GM04503 (cell line): ENCODE measurements at places on chromosomes 2 and 18.

DNA sequence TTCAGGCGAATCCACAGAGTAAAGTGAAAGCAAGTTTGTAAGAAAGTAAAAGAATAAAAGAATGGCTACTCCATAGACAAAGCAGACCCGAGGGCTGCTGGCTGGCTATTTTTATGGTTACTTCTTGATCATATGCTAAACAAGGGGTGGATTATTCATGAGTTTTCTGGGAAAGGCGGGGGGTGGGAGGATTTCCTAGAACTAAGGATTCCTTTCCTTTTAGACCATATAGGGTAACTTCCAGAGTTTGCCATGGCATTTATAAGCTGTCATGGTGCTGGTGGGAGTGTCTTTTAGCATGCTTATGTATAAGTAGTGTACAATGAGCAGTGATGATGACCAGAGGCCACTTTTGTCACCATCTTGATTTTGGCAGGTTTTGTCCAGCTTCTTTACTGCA is 59.8 kb downstream of the SLC4A3 start:
- DNase-seq = no peak

DNA sequence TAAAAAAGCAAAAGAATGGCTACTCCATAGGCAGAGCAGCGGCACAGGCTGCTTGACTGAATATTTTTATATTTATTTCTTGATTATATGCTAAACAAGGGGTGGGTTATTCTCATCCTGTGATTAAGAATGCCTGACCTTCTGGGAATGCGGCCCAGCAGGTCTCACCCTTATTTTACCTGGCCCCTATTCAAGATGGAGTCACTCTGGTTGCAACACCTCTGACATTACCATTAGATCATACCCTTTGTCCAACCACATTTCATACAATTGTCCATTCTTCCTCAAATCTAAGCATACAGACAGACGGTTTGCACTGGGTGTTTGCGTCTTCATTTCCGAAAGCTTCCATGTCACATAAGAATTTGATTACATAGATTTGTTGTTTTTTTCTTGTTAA is 168.2 kb downstream of the GALNT1 start:
- DNase-seq = no peak

- DNase-seq = no peak
Observed at GRCh38 chr2:951224-952006, 766 bp downstream of the SNTG2 start.

GRCh38 chr2:2325516-2325915 is 5.6 kb downstream of the MYT1L start:
- DNase-seq = no peak

- DNase-seq = no peak
Observed at GRCh38 chr2:54801352-54801751, 77.9 kb downstream of the EML6 start.

DNA sequence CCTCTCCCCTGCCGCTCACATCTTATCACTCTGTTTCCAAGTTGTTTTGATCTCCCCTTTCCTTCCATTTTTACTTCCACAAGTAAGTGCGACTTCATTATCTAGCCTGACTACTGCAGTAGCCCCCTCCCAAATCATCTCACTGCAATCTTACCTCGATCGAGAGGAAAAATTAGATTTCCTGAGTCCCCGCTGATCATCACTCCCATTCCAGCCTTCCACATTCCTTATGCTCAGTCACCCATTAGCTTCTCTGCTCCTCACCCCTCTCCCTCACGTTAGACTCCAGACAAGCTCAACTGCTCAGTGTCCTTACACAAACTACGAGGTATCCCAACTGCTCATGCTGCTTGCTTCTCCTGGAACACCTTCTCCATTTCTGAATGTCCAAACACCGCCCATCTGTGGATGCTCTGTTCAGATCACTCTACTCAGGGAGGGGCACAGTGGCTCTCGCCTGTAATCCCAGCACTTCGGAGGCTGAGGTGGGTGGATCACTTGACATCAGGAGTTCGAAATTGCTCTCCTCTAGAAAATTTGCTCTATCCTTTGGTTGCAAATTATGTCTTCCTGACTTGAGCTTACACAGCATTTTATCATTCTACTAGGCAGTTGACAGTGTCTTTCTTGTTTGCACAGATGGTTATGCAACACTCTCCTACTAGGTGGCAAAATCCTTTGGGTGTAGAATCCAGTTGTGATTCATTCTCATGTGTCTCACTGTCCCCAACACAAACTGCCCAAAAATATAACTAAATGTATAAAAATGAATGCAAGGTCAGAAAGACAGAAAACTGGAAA is 96.5 kb downstream of the INO80D start:
- DNase-seq = no peak

GRCh38 chr2:159179096-159179495 is 107.4 kb downstream of the WDSUB1 start:
- no peak for DNase-seq

DNA sequence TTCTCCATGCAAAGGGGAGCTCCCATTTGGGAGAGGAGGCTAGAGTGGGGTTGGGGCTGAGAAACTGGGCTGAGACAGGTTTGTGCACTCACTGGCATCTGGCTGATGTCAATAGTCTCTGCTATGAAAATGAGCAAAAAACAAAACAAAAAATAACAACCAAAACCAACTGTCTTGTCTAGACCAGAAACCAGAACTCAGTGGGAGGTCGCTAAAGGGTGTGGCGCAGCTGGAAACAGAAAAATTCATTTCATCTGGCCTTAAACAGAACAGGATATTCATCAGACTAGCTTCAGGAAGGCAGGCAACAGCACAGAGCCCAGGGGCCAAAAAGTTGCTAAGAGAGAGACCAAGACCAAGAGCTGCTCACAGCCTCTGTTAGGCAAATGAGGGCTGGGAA is 126.1 kb downstream of the THNSL2 start:
- no peak for DNase-seq

GRCh38 chr2:200177971-200178911 is 128.3 kb upstream of the SPATS2L start:
- DNase-seq = peak; percentile 17

- DNase-seq = peak; percentile 22
Observed at GRCh38 chr2:174335988-174336500, 1.3 kb downstream of the SP9 start.

DNA sequence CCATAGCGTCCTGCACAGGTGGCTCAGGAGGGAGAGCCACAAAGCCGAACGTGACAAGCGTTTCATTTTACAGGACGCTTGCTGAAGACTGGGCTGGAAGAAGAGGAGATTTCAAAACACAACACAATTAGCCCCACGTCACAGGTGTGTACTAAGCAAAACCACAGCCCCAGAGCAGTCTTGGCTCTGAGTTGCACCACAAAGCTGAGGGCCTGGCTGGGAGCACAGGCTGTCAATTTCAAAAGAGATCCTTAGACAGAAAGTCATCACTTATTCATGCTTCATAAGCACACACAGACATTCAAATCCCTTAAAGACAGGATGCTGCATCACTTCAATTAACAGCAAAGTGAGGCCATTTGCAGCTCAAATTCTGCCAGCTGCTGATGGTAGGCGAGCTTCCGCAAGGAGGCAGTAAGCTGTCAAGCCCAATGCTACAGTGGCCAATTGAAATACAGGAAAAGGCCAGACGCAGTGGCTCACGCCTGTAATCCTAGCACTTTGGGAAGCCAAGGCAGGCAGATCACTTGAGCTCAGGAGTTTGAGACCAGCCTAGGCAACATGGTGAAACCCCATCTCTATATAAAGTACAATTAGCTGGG is 79.6 kb downstream of the SKA1 start:
- DNase-seq = no peak

GRCh38 chr2:238290091-238290509 is 1.7 kb upstream of the PER2 start:
- no peak for DNase-seq

GRCh38 chr2:60424233-60424632 is 129.2 kb downstream of the BCL11A start:
- DNase-seq = no peak

DNA sequence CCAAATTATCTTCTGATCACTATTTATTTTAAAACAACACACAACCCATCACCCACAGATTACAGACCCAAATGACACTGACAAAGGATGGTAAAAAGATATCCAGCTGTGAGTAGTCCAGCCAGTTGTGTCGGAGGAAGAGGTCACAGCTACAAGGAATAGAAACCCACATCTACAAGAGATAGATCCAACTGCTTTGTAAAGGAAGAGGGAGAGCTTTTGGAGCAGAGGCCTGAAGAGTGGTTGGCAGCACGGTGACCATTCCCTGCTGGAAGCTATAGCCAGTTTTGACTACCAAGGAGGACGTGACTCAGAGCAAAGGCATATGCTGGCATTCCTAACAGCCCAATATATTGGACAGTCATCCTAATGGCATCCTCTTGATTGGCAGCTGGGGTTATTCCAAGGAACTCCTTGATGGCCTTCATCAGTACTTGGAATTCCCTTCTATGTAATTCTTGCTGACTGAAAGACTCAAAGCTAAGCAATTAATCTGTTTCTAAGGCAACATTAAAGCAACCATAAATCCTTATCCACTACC is 17.1 kb downstream of the SLC8A1 start:
- DNase-seq = peak; percentile 97

- no peak for DNase-seq
Observed at GRCh38 chr2:59655809-59656208, 897.6 kb downstream of the BCL11A start.

DNA sequence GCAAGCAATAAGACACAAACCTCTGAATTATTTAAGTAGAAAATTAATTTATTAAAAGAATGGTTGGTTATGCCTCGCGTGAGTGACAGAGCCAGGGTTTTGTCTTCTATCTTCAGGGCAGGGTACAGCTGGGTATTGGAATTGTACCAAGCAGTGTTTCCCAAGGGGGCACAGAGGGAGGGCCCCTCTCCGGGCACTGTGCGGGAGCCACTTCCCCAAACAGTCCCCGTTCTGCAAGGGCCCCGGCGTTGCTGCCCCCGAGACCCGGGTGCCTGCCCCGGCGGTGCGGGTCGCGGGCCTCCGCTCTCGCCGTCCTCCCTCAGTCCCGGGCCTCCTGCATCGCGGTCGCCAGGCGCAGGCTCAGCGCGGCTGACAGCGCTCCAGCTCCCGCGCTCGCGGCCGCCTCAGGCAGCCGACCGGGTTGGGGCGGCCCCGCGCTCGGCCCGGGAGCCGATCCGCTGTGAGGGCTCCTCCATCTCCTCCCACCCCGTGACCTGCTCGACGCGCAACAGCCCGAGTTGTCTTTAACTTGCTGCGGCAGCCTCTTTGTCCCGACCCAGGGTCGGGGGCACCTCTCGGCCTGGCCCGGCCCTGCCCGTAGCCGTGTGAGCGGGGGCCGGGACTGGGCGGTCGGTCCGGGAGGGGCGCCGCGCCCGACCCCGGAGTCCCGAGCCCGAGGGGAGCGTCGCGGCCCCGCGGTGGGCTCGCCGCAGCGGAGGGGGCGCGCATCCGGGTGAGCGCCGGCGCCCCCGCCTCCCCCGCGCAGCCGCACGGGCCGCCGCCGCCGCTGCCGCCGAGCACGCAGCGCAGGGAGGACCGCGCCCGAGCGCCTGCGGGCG is 620 bp upstream of the GALNT1 start:
- no peak for DNase-seq

- DNase-seq = no peak
Observed at GRCh38 chr2:191533693-191534180, 144.2 kb upstream of the NABP1 start.

DNA sequence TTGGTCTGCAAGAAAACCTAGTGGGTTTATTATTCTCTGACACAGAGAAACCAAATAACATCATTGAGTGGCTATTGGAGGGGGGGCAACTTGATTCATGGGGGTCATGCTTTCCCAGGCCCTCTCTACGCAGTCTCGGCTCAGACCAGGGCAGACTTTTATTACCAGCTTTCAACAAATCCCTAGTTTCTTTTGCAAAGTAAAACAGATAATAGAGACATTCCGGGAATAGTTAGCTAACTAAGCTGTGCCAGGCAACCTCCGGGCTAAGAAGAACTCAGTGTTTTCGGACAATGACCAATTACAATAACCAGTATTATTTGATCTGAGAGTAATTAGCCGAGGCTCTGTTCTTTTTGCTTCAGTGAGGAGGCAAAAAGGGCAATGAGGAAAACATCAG is 66.3 kb downstream of the CDK15 start:
- DNase-seq = no peak

DNA sequence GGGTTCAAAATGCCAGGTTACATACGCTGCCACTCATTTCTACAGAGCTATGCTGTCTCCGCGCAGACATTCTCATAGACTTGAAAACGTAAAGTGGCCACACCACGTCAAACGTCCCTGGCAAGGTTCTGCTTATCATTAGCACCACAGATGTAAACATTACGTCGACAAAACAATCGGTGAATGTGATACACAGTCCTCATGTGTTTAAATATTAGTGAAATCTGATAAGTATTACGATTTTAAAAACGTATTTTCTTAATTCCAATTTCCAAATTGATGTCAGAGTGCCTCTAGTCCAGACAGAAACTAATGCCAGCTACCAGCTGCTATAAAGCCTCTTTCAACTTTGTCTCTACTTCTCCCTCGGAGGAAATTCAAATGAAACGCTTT is 1.2 kb downstream of the STK17B start:
- DNase-seq = no peak

DNA sequence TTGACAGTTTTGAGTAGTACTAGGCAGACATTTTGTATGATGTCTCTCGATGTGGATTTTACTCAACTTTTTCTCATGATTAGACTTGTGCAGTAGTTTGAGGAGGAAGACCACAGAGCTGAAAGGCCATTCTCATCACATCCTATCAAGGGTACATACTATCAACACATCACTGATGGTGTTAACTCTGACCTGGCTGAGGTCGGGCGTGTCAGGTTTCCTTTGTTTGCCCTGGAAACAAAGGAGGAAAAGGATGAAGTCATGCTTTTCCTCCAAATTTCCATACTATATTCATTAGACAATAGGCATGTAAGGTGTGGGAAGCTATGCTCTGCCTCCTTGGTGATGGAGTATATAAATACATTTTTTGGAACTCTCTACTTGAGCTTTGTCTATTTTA is 211.1 kb downstream of the DSEL start:
- no peak for DNase-seq

- DNase-seq = no peak
Observed at GRCh38 chr18:28043631-28044030, 133.3 kb downstream of the CDH2 start.

DNA sequence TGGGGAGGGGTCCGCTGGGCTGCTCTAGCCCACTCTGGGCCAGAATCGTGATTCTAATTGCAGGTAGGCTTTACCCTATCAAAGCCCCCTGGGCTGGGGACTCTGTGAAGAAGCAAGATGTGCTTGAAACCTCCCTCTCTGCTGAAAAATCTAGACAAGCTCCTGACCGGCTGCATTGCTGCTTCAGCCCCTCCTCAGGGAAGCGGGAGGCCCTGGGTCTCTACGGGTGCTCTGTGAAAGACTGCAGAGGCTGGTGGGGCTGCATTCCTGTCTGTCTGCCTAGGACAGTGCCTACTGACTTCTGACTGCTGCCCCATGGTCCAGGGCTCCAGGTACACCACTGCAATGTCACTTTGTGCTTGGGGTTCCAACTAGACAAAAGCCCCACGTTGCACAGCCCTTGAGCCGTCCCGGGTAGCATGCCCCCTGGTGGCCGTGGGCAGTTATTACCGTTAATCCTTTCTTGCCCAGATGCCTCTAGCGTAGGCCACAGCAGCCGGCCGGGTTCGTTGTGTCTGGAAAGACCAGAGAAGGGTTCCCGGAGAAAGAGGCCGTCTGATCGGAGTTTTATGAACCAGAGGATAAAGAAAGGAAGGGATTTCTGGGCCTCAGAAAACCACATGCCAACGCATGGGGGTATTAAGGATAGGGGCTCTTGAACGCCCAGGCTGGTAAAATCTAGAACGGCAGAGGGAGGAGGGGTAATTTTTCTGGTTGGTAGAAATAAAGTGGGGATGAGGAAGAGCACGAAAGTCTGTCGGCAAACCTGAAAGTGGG is 15.9 kb upstream of the C1QL2 start:
- no peak for DNase-seq
